Tibial artery (tissue), 4 donors: ENCODE measurements at places on chromosomes 4 and X.

GRCh38 chr4:157013656-157014055 is 42.1 kb upstream of the PDGFC start:
- no peak for DNase-seq

DNA sequence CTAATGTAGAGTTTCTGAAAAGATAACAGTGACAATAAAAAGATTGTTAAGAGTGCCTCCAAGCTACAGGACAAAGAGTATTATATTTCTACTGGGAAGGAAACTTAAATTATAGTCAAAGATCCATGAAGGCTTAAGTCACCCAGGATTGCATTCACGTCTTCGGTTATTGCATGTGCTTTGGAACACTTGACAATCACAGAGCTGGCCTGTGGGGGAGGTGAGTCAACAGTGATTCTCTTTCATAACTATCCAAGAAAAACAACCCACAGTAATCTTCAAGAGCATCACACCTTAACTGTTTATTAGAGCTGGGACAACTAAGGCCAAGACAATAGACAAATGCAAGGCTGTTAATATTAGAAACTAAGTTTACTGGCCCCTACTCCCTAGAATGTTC is 40.3 kb downstream of the PDGFC start:
- no peak for DNase-seq

GRCh38 chr4:148239494-148239985 is 202.7 kb downstream of the NR3C2 start:
- DNase-seq, result no peak

DNA sequence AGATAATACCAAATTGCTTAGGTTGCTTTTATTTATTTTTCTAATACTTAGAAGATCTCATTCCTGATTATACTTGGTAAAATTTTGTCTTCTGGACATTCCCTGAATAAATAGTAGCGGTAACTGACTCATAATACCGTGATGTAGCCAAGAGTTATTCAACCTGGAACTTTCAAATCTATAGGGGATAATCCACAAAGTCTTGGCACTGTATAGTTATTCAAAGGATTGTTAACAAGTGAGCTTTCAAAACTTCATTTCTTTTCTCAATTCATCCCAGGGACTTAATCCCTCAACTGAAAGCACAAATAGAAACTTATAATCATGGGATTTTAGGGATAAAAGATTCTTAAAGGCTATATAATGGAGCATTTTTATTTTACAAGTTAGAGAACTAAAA is 1383.3 kb downstream of the FAM133A start:
- no peak for DNase-seq

GRCh38 chr4:135120195-135120594 is 918.6 kb upstream of the PABPC4L start:
- no peak for DNase-seq

GRCh38 chrX:153673428-153674218 is at the start of gene PNCK:
Gene PNCK, minus strand, starts transcription at chrX:153673813. Its CDS starts 737 bp downstream, at chrX:153673076.
- DNase-seq, result no peak

DNA sequence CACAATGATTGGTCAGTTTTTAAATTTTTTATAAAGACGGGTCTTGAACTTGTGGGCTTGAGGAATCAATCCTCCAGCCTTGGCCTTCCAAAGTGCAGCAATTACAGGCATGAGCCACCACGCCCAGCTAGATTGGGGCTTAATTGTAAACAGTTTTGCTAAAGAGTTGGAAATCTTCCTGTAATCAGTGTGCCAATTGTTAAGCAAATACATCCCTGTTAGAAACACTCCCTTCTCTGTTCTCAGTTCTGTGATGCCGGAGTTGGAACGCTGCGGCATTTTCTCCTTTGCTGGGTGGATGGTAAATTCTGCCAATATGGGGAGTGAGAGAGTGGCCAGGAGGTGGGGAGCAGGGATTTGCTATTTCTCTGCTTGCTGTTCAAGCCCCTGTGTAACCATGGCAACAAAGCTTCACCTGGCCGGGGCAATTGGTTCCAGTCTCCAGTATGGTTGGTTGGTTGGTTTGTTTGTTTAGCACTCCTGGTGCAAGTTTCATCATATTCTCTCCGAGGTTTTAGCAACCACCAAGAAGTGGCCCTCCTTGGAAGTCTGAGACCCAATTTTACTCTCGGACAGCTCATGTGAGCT is 3.0 kb upstream of the SPATA4 start:
- DNase-seq, result no peak

- DNase-seq, result no peak
Observed at GRCh38 chr4:155529716-155530115, 136.9 kb upstream of the GUCY1A1 start.
